ENCODE measurements at places on chromosomes 1 and 21.
A peak's percentile ranks its signal among the peaks of the same experiment; 100 is the strongest.

- DNase-seq, result no peak
Measured at GRCh38 chr1:2429780-2430591, 17.6 kb upstream of the PEX10 start.

- DNase-seq, result no peak
Measured at GRCh38 chr1:234983564-234984238, 144.9 kb downstream of the TOMM20 start.

DNA sequence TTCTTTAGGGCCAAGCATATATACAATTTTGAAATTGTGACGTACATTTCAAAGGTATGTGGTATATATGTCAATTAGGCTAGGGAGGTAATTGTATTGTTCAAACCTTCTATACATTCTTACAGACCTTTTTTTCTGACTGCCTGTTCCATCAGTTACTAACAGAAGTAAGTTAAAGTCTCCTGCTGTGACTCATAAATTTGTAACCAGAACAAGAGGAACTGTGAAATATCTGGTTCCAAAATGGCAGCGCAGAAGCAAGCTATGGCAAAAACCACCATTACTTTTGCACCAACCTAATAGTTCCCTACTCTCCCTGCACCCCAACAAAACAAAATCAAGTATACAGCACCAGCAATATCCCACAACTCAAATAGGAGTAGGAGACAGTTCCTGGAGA, 93.6 kb downstream of the ENAH start:
- DNase-seq, result no peak

GRCh38 chr1:47809301-47810084, 187.7 kb downstream of the TRABD2B start:
- DNase-seq, result peak; percentile 46

DNA sequence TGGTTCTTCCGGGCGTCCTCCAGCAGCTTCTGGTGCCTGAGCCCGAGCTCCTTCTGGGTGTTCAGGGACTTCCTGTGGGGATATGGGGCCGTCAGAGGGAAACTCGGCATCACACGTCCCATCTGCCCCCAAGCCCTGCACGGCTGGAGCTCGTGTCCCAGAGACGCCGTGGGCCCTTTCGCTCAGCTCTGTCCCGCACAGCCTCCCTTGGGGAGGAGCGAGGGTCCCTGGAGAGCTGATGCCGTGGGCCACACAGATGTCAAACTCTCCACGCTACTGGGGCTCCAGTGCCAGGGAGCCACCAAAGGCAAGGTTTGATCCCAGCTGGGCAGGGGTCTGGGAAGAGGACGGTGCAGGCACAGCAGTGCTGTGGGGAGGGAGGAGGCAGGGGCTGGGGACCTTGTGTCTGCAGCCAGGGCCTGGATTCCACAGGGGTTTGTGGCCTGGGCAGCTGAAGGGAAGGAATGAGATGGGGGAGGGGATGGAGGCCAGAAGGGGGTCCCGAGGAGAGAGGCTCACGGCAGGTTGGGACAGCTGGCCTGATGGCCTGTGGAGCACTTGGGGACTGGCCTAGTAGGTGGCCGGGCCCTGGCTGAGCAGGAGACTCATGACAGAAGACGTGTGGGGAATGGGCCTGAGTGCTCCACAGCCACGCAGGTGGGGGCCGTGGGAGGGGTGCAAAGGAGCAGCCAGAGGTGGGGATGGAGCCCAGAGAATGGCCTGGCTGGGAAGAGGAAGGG, 30.4 kb downstream of the CFAP74 start:
- no peak for DNase-seq

GRCh38 chr1:157233131-157233530, 94.9 kb upstream of the ETV3 start:
- DNase-seq, result no peak

DNA sequence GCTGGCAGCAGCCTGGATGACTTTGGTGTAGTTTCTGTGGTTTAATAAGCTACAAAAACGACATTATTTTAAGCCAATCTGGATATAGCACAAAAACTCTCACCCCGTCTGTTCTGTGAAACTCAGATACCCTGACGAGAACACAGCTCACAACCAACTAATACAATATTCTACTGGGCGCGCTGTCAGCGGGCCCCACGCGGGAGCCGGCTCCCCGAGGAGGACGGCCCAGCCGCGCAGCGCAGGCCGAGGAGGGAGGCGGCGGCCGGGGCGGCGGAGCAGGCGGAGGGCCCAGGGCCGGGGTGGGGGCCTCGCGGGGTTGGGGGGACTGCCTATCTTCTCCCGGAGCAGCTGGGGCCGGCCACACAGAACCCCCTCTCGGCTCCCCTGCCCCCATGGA, 87.2 kb upstream of the POU3F1 start:
- DNase-seq, result no peak

GRCh38 chr21:42127164-42128150, 56.3 kb downstream of the UMODL1 start:
- no peak for DNase-seq

GRCh38 chr1:57423656-57424211, at the start of gene DAB1:
Gene DAB1 (minus strand): TSS chr1:57424060. CDS start chr1:57291030, 133,030 bp downstream.
- peak; percentile 74 for DNase-seq

DNA sequence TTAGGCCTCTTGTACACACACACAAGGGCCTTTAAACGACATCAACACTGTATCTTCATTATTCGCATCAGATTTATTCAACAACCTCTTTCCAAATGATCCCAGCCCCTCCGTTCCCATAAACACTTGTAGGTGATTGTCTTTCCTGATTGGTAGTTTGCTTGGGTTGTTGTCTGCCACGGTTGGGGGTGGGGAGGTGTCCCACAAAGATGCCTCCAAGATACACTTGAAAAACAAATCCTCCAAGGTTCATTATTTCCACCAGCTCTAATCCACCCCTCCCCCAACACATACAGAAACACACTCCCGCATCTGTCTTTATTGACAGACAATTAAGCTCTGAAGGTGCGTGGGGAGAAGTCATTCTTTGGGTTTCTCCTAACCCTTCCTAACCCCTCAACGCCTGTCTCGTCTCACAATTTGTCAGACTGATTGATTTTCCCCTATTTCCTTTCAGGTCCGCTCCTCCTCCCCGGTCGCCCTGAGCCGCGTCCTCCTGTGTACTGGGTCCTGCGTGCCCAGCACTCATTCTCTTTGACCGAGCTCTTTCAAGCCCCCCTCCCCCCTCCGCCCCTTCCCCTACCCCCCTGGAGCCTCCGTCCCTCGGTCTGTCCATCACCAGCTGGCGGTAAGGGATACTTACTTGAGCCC, 1.4 kb downstream of the WDR26 start:
- peak; percentile 45 for DNase-seq

DNA sequence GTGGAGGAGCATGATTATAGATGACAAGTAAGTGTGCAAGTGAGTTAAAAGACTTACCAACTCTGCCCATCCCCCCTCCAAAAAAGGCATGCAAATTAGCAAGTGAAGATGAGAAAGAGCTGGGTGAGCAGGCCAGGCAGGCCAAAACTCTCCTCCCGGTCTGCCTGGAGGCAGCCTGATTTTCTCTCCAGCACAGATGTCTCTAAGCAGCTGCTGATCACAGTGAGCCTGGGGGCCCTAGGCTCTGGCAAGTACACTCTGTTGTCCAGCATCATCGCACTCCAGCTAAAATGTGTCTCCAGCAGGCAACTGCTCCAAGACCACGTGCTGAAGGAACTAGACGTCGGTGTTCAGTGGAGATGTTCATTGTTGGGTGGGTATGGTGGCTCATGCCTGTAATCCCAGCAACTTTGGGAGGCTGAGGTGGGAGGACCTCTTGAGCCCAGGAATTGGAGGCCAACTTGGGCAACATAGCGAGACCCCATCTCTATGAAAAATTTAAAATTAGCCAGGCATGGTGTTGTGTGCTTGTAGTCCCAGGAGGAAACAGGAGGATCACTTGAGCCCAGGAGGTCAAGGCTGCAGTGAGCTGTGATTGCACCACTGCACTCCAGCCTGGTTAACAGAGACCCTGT, 56.7 kb upstream of the PUM1 start:
- DNase-seq, result no peak

- no peak for DNase-seq
Measured at GRCh38 chr1:235057385-235058306, 71.0 kb downstream of the TOMM20 start.

DNA sequence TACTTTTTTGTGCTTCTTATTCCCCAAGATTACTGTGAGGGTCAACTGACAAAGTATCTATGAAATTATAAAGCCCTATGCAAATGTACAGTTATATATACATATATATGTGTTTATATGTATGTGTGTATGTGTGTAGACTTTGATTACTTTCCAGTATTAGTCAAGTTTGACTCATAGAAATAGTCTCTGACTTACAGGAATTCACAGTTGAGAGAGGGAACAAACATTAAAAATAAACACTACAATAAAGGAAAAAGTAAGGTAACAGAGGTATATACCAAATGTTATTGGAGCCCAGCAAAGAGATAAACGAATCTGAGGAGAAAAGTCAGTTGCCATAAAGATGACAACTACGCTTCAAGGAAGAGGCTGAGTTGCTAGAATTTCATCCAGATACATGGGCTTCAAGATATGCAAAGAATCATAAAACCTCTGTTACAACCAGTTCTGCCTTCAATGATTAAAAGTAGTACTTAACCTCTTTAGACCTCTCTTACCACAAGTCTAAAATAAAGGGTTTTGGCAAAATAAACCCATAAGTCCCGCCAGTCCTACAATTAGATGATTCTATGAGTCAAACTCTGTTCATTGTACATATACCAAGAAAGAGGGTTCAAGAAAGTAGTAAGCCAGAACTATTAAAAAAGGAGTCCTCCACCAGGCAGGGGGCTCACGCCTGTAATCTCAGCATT, 7.2 kb downstream of the IFT25 start:
- DNase-seq, result no peak

GRCh38 chr21:35408401-35408800, 359.3 kb upstream of the RUNX1 start:
- no peak for DNase-seq

- no peak for DNase-seq
Measured at GRCh38 chr21:29193901-29194300, 63.5 kb downstream of the MAP3K7CL start.

- DNase-seq, result peak; percentile 92
Measured at GRCh38 chr1:171841050-171841910, at the start of gene DNM3. Gene DNM3 (plus strand): TSS chr1:171841498. CDS start chr1:171841657, 159 bp downstream.

DNA sequence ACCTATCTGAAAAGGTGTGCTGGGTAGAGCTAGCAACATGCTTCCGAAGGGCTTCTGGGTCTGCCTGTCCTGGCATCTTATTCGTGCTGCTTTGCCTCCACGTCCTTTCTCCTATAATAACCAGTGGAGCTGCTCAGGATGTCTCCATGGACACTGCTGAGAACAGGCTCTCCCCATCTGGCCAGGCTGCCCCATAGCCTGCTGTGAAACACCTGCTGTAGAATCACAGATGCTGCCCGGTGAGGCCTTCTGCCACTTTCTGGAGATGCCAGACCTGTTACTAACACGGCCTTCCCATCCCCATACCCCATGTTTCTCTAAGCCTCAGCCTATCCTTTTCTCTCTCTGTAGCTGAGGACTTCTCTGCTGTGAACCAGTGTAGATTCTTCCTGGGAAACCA, 120.5 kb downstream of the IER5 start:
- no peak for DNase-seq

- DNase-seq, result no peak
Measured at GRCh38 chr1:43653893-43654292, 3.9 kb downstream of the KDM4A start.

DNA sequence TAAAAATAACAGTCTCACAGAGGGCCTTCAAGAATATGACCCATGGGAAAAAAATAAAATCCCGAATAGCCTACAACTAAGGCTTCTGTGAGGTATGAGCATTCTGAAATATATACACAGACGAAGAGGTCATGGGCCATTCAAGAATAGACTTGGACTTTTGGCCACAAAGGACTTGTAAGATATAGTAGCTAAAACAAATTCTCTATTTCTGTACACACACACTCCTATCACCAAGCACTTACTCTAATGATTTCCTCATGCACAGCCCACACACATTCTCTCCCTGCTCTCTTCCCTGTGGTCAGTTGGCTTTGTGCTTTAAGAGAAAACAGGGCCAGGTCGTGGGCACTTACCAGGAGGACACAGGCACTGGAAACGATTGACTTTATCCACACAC, 69.7 kb upstream of the ADAM30 start:
- no peak for DNase-seq

DNA sequence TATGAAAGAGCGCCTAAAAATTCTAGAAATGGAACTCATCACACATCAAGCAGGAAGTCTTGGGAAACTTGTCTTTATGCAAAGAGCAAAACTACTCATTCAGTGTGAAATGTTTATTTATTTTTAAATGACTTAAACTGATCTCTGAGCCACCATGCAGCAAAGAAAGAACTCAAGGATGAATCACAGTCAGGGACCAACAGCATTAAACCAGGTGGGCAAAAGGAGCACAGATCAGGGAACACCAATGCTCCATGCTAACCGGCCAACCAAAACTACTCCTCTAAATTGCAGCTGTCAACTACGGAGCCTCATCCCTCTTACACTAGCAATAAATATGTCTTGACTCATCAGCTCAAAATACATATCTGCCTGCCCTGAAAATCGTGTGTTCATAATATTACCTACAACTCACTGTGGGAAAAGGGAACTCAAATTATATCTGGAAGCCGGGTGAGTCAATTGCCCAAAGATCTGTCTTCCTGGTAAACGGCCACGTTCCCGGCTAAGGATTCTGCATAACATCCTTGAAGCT, 129.2 kb downstream of the PTPN14 start:
- peak; percentile 54 for DNase-seq

- no peak for DNase-seq
Measured at GRCh38 chr1:172246521-172247390, 173.7 kb upstream of the C1orf105 start.

- DNase-seq, result no peak
Measured at GRCh38 chr21:39503123-39503762, 51.5 kb downstream of the SH3BGR start.

DNA sequence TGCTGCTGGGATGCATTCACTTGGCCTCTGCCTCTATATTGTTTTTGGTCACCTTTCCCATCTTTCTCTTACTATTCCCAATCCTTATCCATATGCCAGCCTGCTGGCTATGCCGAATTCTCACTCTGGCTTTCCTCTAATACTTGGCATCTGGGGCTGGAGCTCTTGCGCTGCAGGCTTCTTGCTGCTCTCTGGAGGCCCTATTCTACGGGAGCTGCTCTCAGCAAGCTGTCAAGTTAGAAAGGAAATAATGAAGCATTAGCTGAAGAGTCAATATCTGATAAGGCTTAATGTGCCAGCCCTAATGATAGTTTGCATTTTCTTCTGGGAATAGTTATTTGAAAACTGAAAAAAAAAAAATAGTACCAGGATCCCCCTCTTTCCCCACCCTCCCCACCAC, 125.3 kb upstream of the CYYR1 start:
- no peak for DNase-seq

DNA sequence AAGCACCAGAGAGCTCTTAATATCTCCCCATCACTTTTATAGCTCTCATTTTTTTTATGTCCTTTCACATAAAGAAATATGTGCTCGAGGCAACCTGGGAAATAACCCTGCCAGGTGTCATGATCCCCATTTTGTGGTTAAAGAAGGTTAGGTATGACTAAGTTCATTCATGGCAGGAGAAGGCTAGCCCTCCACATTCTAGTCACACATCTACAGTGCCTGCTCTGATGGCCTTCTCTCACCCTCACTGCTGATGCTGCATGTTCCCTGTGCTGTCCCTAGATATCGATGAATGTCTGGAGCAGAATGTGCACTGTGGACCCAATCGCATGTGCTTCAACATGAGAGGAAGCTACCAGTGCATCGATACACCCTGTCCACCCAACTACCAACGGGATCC, 187.5 kb downstream of the TPR start:
- no peak for DNase-seq

- DNase-seq, result no peak
Measured at GRCh38 chr1:36602184-36602583, 119.5 kb upstream of the CSF3R start.
